ENCODE measurements at places on chromosomes 7 and 10.

DNA sequence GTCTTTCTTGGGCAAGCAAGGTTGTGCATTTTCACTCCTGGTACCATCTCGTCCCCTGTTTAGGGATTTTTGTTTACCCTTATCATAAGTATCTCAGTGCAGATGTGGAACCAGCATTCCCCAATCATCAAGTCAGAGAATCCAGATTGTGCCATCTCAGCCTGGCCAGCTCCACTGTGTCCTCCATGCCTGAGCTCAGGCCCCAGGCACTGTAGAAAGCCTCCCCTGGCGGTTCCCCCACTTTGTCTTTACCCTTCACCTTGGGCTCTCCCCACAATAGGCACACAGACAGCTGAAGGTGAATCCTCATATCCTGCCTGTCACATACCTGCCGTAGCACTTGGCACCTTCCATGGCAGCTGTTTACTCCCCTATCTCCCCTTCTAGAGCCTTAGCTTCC lies 264.7 kb upstream of the NFE2L3 start:
- DNase-seq: no peak

- no peak for DNase-seq
These were observed 12.1 kb downstream of the ENTPD1 start for GRCh38 chr10:95767884-95768556.

DNA sequence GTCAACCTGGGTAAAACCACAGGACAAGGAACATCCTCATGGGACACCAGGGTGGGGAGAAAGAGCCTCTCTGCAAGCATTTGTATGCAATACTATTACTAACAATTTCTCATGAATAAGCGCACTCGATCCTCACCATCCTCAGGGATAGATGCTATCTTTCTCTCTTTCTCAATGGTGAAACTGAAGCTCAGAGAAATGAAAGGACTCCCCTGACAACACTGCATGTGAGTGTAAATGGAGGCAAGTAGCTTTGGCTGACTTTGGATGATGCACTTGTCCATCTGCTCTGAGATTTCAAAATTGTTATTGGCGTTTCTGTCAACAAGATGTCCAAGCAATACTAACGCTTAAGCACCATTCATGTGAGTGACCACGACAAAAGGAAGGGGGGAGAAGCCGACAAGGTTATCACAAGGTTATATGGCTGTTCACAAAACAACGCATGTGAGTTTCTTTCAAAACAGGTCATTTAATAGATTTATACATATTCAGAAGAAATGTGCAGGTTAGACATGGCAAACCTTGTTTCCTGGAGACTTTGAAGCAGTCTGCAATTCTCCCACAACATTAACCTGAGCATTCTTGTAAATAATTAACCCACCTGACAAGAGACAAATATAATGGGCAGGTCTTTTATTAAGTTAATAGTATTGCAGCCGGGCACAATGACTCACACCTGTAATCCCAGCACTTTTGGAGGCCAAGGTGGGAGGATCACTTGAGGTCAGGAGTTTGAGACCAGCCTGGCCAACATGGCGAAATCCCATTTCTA lies 54.0 kb downstream of the IFIT5 start:
- DNase-seq: no peak

DNA sequence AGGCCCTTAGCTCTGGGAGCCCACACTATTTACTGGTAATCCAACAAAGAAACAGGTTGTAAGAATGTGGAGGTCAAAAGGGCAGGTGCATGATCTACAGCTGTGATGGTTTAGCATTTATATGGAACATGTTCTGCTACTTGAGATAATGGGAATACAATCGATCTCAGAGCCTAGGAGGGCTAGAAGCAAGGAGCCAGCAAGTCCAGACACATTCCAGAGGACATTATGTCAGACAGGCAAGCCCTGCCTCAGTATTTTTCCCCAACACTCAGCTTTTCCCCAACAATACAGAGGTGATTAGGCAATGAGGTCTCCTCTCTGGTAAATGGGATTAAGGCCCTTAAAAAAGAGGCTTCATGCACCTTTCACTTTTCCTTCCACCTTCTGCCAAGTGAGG lies 21.4 kb upstream of the GNAT3 start:
- no peak for DNase-seq

GRCh38 chr10:95547791-95548435 lies 13.3 kb downstream of the SORBS1 start:
- DNase-seq: no peak

GRCh38 chr7:77327067-77327931 lies 88.8 kb downstream of the GSAP start:
- DNase-seq: no peak

GRCh38 chr10:93775356-93775755 lies 17.6 kb downstream of the LGI1 start:
- DNase-seq: no peak

- no peak for DNase-seq
These were observed 73.4 kb upstream of the INSIG1 start for GRCh38 chr7:155224116-155224811.

DNA sequence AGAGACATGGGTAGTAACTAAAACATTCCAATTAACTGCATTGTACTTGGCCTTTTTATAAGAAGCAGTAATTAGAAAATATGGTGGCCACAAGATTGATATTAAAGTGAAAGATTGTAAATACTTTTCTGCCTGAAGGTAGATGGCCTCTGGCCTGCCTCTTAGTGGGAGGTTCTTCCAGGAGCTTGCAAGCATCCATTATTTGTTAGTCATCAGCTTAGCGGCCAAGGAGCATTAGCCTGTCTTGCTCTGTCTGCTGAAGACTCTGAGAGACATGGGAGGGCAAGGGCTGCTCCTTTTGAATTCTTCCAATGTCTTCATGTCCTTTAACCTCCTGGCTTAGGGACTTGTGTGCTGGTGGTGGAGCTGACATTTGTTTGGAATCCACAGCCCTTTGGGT lies 80.4 kb downstream of the TCF7L2 start:
- DNase-seq: no peak

All from H7 (cell line).